HT1080 (cell line): ENCODE measurements at places on chromosomes 11 and 22.
A peak's percentile ranks its signal among the peaks of the same experiment; 100 is the strongest.

- no peak for DNase-seq
These were observed 368.1 kb downstream of the TMEM135 start for GRCh38 chr11:87405843-87406242.

GRCh38 chr22:39530692-39531331, 1.7 kb downstream of the RPS19BP1 start:
- DNase-seq: peak; percentile 54

GRCh38 chr11:118045191-118045590, 31.7 kb upstream of the TMPRSS4 start:
- no peak for DNase-seq

DNA sequence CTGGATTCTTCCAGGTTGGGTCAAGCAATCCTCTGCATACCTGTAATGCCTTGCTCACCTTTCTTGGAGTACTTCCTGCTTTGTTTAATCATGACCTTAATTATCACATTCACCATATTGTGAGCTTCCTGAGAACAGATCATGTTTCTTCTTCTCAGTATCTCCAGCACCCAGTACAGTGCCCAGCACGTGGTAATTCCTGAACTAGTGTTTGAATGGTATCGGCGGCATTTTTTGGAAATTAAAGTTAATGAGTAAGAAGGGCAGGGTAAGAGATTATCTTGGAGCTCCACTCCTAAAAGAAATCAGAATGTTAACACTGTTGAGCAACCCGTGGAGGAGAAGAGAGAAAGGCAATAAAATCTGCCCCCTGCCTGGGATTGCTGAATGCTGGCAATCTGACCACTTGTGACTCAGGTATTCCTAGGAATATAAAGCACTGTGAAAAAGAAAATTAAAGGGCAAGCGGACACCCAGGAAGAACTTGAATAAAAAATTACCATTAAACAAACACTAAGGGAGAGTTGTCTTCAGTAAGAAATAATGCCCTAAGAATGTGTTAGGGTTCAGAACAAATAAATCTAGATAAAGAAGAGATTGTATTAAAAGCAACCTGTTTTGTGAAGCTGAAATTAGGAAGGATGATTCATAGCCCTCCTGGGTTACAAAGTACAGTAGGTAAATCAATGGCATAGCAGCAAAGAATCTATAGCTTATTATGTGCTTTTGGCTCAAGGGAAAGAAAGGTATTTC, 92.9 kb downstream of the PDHX start:
- DNase-seq: peak; percentile 88

GRCh38 chr22:36775964-36776669, at the start of gene IFT27:
Gene IFT27 (minus strand): TSS chr22:36776119. CDS start chr22:36775707, 412 bp downstream.
- peak; percentile 99 for DNase-seq

- DNase-seq: peak; percentile 27
These were observed 195.9 kb downstream of the SWAP70 start for GRCh38 chr11:9859554-9860305.
